ENCODE measurements at places on chromosomes 2 and 18. TPM values are rescaled to one million over a fixed set of nuclear protein-coding genes. Genes with fewer than 3 reads are reported as not detected.

Gene NPAS2
- total RNA-seq = 23.9 TPM

Gene REG1A
- total RNA-seq = not detected

Gene C2orf81
- total RNA-seq = 3.1 TPM

Gene C1GALT1C1L
- 1.3 TPM for total RNA-seq

Gene NEB
- total RNA-seq = 2.7 TPM

Gene ROCK2
- 27.5 TPM for total RNA-seq

Gene IL1F10
- total RNA-seq = not detected

Gene ASIC4
- total RNA-seq = under 0.01 TPM

All from placental epithelial cell (primary cell).